ENCODE measurements at places on chromosomes 2 and 18. TPM values are rescaled to one million over a fixed set of nuclear protein-coding genes. Genes with fewer than 3 reads are reported as not detected.

Gene CCDC74B
- total RNA-seq, result 1.7 TPM

Gene CFLAR
- total RNA-seq, result 103 TPM

Gene PLEKHM3
- total RNA-seq, result 27.0 TPM

DNA sequence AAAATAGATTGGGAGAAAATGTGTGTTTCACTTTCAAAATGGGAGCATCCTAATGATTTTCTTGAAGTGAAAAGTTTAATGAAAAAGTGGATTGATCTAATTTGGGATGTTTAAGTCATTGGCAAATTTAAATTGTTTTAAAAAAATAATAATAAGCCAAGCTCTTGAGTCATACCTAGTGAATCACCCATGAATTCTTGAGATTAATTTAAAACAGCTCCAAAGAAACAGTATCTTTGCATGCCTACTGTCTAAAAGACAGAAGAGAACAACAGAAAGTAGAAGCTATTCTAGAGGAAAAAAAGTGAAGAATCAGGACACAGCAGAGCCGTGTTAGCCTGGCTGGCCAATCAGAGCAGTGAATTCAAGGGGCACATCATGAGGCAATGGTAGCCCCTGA, 7.7 kb downstream of the ACVR1C start:
- DNase-seq, result no peak

DNA sequence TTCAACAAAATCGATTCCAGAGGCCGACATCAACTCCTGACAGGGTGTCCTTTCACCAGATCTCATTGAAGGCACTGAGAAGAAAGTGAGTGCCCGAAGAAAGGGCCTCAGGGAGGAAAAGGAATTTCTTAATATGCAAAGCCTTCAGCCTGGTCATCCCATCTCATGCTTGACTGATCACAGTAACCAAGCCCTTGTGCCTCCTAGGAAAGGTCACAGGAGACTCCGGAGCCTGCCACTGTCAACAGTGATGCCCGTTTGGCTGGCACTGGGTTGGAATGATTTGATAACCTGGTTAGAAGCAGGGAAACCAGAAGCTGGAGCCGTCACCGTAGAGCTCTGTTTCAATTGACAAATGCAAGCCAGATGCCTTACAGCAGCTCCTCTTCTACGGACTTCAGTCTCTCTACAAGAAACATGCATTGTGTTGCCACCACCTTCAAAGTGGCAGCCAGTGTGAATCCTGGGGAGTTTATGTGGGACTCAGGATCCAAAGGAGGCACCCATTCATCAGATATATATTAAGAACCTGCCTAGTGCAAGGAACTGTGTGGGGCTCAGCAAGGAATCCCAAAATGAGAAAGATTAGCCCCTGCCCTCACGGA, 24.6 kb downstream of the COX7A2L start:
- no peak for DNase-seq

GRCh38 chr2:5315512-5315911, 376.7 kb upstream of the SOX11 start:
- DNase-seq, result no peak

DNA sequence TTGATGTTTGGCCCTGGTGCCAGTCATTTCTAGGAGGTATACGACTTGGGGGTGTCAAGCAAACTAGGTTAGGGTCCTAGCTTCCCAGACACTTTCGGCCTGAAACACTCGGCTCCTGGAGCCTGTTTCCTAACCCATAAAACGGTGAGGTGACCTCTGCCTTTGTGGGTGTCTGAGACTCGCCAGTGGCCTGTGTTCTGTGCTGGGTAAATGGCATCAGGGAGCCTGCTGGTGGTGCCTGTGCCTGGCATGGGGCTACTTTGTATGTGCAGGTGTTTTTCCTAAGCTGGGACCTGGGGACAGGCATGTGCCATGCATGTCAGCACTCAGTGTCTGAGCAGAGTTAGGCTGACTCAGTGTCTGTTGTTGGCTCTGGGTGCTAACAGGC, 139.2 kb downstream of the GLI2 start:
- DNase-seq, result no peak
